Large intestine (tissue), 12 donors: ENCODE measurements at places on chromosomes 2 and 18. TPM values are rescaled to one million over a fixed set of nuclear protein-coding genes. Genes with fewer than 3 reads are reported as not detected.

IL1RN gene
- 0.39 TPM for polyA plus RNA-seq

DNA sequence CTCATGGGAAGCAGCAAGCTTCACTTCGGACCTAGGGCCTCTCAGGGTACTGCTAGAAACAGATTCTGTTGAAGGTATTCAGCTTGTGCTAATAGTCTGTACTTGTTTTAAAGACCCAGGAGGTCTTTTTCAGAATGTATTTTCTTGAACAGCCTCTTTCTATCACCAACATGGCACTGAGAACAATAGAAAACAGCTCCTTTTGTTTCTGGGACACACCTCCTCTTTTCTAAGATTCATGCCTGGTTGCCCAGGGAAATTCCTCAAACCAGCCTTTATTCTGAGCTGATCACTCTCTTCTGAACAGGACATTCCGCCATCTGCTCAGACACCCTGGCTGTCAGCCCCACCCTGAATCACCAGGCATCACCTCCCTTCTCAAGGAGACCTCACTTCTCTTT, 389.6 kb downstream of the TGIF1 start:
- no peak for DNase-seq
- no peak overlapping the region for H3K27ac ChIP-seq
- H3K4me3 ChIP-seq = no peak overlapping the region
- no peaks in the 10 kb centered on the region for H3K4me1 ChIP-seq

DNA sequence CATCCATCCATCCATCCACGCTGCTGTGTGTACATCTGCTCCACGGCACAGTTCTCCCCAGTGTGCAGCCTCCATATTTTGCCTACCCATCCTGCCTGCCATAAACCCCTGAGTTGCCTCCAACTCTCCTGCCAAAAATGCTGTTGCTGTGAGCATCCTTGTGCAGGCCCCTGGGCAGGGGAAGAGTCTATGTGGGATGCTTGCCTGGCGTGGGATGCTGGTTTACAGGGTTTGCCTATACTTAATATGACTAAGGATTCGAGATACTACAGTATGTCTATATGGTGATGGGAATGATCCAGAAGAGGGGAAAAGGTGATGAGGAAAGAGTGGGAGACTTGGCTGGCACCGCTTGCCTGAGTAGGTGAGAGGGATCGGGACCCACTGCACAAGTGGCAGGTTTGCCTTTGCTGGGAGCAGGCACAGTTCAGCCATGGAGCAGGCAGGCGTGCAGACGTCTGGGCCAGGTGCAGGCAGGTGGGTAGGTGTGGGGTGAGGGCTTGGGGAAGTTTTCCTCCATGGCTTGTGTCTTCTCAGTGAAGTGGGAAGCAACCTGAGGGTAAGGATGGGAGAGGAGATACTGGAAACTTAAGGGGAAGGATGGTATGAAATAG, 30.2 kb upstream of the FAHD2A start:
- DNase-seq = no peak
- peaks cover 4% of the 10 kb centered on the region for H3K27me3 ChIP-seq
- no peak overlapping the region for H3K27ac ChIP-seq
- no peaks in the 10 kb centered on the region for H3K4me1 ChIP-seq
- no peaks in the 10 kb centered on the region for H3K36me3 ChIP-seq

- H3K27me3 ChIP-seq = no peaks in the 10 kb centered on the region
- peaks cover 25% of the 10 kb centered on the region for H3K4me1 ChIP-seq
- peaks cover 6% of the 10 kb centered on the region for H3K36me3 ChIP-seq
- H3K27ac ChIP-seq = no peak overlapping the region
- DNase-seq = no peak
- no peak overlapping the region for H3K4me3 ChIP-seq
Measured at GRCh38 chr2:42183775-42184174, 14.6 kb downstream of the EML4 start.

- H3K4me1 ChIP-seq = peaks cover 2% of the 10 kb centered on the region
- DNase-seq = peak; percentile 61
- no peaks in the 10 kb centered on the region for H3K36me3 ChIP-seq
- peaks cover 6% of the 10 kb centered on the region for H3K27me3 ChIP-seq
- no peak overlapping the region for H3K4me3 ChIP-seq
Measured at GRCh38 chr2:235669983-235670962, 176.4 kb downstream of the AGAP1 start.

CXXC1 gene
- polyA plus RNA-seq = 67.2 TPM

LGALSL gene
- polyA plus RNA-seq = 20.8 TPM

DNA sequence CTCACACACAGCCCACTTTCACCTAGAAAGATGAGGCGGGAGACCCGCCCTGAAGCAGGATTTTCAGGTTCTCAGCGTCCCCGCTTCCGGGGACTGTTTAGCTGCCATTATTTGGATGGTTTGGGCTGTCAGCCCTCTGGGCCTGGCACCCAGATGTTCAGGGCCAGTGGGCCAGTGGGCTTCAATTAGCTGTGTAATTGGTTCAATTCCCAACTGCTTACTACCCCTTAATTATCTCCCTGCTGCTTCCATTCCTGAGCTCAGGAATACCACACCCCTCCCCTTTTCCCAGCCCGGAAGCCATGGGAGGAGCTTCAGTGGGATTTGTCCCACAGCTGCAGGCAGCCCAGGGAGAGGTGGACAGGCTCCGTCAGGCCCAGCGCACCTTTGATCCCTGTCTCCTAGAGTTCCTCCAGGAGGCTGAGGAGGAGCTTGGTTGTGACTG, 114.1 kb upstream of the MYCN start:
- H3K27me3 ChIP-seq = no peaks in the 10 kb centered on the region
- H3K36me3 ChIP-seq = no peaks in the 10 kb centered on the region
- peak; percentile 86 for DNase-seq

PIGN gene
- polyA plus RNA-seq = 20.5 TPM

SLC23A3 gene
- polyA plus RNA-seq = 6.2 TPM

UGT1A8 gene
- polyA plus RNA-seq = not detected

CCDC178 gene
- 0.36 TPM for polyA plus RNA-seq

DNA sequence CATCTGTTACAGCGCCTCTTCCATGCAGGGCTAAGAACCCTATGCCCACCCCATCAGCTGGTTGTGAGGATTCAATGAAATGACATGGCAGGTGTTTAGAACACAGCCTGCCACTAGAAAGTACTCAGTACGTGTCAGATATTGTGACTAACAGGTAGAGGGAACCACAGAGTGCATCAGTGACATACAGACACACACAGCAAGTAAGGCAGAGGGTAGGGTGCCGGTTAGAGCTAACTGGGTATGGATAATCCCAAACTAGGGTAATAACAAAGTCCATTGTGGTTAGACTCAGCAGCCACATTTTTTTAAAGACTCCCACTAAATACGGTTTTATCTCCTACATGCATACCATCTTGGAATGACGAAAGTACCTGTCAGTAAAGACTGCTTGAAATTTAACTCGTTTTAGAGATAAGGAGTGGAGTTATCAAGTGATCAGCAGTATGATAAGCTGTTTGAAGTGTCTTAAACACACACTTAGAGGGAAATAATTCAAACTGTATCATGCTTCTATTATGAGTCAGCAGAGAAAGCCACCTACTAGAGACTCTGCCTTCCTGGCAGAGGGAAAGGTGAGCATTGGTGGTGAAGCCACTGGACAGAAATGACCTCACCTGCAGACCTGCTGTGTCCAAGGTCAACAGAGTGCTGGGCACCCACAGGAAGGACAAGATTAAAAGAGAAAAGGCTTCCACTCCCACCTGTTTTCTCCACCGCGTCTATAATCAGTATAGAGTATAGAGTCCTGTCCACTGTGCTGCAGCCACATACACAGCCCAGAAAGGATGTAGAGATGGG, 20.6 kb downstream of the MPPE1 start:
- H3K36me3 ChIP-seq = peaks cover 39% of the 10 kb centered on the region
- no peaks in the 10 kb centered on the region for H3K27me3 ChIP-seq
- peak overlapping the region; percentile 34 for H3K27ac ChIP-seq
- H3K4me3 ChIP-seq = no peak overlapping the region
- DNase-seq = peak; percentile 21

DNA sequence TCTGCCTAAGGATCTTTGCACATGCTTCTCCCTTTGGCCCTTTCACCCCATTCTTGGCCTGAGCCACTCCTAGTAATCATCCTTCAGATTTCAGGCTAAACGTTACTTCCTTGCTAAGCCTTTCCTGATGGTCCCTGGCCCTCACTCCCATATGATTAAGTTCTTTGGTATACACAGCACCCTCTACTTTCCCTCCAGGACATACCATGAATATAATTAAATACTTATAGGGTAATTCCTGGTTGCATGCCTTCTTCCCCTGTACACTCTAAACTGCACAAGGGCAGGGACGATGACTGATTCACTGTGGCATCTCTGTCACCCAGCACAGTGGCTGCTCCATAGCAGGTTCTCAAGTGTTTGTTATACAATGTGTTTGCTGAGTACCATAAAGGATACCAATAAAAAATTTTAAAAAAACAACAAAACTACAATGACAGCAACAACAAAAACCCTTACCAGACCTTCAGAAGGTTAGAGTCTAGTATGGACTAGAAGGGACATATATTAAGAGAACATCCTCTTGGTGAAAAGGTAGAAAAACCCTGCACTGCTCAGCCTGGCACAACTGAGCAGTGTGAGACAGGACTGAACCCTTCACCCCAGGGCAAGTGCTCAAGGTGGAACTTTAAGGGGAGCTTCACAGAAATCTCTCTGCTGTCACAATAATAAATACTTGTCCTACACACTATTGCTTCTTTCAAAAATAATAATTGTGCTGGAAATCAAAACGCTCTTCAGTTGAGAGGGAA, 76.2 kb downstream of the AAK1 start:
- peaks cover 4% of the 10 kb centered on the region for H3K36me3 ChIP-seq
- no peak overlapping the region for H3K4me3 ChIP-seq
- no peaks in the 10 kb centered on the region for H3K4me1 ChIP-seq
- no peaks in the 10 kb centered on the region for H3K27me3 ChIP-seq
- no peak for DNase-seq
